ENCODE measurements at places on chromosomes 16 and 17.

GRCh38 chr16:56348168-56349085, 76.9 kb downstream of the AMFR start:
- no peak for DNase-seq

DNA sequence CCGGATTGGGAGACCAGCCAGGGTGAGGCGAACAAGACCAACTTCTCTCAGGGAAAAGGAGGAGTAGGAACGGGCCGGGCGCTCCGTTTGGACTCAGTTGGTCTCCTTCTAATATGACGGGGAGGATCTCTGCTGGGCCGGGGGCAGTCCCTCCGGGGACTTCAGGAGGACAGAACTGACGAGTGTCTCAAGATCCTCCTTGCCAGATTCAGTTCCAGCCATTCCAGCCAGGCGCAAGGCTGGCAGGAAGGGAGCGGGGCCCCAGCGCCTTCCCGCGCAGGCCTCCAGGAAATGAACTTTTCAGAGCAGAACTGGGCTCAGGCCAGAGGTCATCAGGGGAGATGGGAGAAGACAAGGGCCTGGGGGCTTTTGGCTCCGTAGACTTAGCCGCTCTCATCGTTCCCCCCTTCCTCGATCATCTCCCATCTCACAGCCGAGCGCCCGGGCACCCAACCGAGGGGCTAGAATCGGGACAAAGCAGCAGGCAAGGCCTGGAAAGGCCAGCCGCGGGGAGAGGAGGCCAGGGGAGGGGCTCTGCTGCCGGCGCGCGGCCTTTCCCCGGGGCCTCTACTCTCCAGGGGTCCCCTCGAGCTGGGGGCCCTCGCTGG, 1.6 kb downstream of the ZNF423 start:
- no peak for DNase-seq

DNA sequence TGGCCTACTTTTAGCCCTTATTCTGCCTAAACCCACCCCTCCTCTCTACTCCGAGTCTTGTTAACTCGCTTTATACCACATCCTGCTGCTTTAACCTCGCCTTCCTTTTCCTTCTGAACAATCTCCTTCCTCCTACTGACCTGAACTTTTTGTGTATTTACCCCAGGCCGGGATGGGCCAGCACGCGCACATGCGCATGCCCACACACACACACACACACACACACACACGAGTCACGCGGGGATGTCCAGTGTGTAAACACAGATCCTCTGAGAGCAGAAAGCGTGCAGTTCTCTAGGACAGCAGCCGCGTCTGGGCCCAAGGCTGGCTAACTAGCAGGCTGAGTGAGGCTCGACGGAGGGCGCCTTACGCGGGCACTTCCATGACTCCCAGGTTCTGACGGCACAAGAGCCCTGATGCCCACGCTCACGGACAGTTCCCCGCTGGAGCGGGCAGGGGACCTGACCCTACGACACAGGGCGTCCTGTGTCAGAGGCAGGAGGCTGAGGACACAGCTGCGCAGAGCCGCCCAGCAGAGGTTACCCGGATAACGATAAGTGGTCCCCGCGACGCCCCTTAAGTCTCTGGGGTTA, 610 bp downstream of the PIK3R5 start:
- no peak for DNase-seq

GRCh38 chr16:70747703-70748631, 53.0 kb downstream of the VAC14 start:
- DNase-seq, result no peak

GRCh38 chr16:89805136-89805905, 11.1 kb downstream of the FANCA start:
- DNase-seq, result peak; percentile 77

DNA sequence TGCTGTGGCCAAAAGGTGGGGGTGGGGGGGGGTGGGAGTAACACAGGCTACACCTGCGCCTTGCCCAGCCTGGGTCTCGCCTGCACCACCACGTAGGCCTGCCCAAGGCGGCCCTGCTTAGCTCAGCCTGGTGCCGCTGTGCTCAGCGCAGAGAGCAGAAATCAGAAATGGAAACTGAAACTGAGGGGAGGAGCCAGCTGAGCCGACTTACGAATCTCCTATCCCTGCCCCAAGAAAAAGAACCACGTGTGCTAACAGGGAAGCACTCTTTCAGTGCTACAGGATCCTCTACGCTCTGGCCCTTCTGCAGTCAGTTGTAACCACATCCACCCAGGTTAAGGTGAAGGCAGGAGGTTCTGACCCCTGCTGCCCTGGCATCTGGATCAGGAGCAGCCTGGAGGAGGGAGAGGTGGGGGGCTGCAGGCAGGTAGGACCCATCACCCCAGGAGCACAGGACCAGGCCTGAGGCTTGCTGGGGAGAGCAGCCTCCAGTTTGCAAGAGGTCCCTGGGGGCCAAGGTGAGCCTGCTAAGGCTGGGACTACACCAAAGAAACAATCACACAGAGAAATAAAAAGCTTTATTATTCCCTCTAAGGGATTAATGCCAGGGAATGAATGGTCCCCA, at the start of gene DHX58:
Gene DHX58 (minus strand): TSS at position 163 of the 625 bp plus-strand sequence. CDS start 822 bp downstream, outside the sequence.
- peak; percentile 58 for DNase-seq

DNA sequence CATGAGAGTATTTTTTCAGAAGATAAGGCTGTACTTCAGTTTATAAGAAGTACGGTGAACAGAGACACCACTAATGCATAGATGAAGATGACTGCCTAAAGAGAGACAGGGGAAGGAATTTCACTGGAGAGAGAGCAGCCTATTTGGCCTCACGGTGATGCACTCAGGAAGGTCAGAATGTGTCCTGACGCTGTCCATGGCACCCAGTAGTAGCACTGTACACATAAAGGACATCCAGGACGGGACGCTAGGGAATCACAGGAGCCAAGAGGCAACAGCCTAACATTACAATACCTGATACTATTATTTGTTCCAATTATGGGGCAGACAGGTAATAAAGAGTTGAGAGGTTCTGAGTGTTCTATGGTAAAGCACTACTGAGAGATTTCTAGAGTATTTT, 24.9 kb upstream of the LRRC37A start:
- no peak for DNase-seq

- no peak for DNase-seq
Observed at GRCh38 chr16:69916462-69916861, 34.7 kb upstream of the CLEC18A start.

DNA sequence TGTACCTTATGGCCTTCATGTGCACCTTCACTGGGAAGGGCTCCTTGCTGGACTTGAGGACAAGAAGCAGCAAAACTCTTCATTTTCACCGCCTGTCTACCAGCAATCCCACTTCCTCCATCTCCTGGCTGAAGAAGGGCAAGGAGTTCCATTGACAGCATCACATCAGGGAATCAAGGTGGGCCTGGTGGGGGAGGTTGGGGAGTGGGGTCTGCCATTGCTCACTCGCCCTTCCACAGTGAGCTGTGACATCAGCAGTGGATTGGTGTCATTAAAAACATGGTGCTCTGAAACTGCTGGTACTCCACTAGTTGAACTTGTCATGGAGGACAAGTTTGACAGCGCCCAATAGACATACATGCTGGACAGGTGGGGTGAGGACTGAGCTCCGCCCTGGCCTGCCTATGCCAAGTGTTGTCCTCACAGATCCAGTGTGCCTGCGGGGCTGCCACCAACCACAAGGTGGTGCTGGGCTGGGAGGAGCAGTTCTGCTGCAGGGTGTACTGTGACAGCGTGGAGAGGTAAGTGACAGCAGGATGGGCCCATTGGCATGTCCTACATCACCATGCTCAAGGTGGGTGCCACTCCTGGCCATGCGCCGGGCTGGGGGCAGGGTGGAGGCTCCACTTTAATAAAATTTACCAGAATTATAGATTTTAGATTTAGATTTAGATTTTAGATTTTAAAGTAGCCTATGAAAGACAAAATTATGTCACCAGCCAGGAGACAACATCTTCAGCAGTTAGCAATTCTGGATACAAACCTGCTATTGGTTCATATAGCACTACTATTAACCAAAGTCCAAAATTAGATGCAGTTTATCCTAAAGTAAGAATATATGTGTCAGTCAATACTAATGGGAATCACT, 1729.1 kb downstream of the TP53TG3F start:
- no peak for DNase-seq

DNA sequence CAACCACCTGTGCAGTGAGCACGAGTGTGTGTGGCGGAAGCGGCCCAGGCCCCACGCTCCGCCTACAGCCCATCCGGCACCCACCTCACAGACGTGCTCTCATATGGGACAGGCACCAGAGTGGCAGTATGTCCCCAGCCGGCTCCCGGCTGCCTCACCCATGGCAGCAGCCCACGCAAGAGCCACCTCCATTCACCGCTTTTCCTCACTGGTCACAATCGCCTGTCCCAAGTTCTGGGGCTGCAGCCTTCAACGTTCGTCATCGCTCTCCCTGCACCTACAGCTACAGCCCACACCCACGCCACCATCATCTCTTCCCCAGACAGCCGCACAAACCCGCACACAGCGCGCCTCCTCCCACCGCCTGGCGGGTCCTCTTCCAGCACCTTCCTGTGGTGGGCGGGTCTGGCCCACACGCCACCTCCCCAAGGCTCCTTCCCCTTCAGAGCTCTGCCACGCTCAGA, 17.5 kb upstream of the TRAP1 start:
- no peak for DNase-seq

- DNase-seq, result no peak
Observed at GRCh38 chr17:13302983-13303382, 285.2 kb upstream of the ELAC2 start.

DNA sequence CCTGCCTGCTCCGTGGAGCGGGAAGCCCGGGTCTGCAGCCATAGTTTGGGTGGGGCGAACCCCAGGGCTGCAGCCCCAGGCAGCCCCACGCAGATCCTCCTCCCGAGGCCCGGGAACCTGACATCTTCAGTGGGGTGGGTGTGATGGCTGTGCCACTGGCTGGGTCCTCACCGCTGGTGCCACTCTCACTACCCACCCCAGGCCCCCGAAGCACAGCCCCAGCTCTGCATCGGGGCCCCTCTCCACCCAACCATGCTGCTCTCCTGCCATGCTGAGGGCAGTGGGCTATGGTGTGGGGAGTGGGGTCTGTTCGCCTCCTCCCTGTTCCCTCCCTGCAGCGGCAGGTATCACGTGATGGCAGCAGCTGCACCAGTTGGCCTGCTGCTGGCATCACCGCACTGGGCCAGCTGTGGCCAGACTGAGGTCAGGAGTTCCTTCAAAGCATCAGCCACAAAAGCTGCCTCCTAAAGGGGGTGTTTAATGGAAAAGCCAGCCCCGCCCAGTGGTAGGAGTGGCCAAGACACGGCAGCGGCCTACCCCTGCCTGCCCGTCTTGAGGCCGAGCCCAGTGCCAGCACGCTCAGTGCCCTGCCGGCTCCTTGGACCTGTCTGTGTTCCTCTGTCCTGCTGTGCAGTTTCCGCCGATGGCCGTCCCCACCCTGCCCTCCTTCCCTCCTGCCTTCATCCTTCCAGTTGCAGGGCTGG, 10.8 kb downstream of the KCTD5 start:
- DNase-seq, result no peak

- no peak for DNase-seq
Observed at GRCh38 chr17:3916825-3917224, 560 bp upstream of the P2RX1 start.

DNA sequence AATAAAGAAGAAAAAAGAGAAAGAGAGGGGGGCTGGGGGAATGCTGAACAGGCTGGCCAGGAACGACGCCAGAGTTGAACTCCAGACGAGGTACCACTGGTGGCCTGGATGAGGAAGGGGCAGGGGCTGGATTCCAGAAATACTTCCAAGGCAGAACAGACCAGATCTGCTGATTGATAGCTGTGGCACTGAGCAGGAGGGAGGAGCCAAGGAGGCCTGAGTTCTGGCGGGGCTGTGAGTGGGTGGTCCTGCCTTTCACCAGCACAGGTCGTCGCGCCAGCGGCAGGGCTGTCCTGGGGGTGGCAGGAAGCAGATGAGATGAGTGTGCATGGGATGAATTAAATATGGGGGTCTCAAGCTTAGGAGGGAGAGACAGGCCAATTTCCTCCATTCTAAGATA, 5.5 kb downstream of the CCDC42 start:
- no peak for DNase-seq

- DNase-seq, result no peak
Observed at GRCh38 chr16:58348986-58349385, 43.3 kb upstream of the GINS3 start.

- DNase-seq, result no peak
Observed at GRCh38 chr16:85530370-85530739, 82.8 kb upstream of the GSE1 start.

DNA sequence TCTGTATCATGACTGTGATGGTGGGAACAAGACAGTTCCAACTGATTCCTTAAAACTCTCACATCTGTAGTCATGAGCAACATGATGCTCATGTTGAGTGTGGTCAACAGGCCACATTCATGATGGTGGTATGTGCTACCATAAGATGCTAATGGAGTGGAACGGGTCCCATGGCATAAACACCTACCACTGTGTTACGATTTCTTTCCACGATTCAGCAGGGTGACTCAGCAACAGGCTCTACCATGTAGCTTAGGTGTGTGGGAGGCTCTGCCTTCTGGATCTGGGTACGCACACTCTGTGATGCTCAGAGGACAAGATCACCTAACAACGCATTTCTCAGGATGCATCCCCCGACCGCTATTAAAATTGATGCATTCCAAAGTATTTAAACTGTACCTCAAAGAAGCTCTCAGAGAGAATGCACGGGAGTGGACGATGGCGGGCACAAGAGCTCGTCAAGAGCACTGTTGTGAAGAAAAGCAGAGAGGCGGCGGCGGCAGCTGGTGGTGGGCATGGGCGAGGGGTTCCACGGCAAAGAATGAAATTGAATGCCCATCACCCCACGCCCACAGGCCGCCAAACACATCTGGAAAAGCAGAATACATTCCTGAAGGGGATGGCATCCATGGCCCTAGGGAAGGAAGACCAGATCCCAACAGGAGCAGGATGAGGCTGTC, 133.3 kb downstream of the ZNF778 start:
- DNase-seq, result no peak

DNA sequence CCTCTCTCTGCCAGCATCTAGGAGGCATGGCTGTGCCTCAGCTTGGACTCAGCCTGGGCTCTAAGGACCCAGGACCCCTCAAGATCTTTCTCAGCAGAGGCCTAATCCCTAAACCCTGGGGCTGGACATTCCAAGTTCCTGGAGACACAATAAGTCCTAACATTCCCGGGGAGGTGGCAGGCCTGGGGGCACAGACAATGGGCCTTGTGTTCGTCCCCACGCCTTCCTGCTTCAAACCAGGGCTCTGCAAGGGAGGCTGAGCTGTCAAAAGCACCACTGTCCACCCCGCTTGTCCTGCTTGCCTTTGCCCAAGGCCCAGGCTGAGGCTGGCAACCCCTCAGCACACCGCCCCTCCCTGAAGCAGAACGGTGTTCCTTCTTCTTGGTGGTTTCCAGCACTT, 13.7 kb downstream of the SDK2 start:
- DNase-seq, result no peak

DNA sequence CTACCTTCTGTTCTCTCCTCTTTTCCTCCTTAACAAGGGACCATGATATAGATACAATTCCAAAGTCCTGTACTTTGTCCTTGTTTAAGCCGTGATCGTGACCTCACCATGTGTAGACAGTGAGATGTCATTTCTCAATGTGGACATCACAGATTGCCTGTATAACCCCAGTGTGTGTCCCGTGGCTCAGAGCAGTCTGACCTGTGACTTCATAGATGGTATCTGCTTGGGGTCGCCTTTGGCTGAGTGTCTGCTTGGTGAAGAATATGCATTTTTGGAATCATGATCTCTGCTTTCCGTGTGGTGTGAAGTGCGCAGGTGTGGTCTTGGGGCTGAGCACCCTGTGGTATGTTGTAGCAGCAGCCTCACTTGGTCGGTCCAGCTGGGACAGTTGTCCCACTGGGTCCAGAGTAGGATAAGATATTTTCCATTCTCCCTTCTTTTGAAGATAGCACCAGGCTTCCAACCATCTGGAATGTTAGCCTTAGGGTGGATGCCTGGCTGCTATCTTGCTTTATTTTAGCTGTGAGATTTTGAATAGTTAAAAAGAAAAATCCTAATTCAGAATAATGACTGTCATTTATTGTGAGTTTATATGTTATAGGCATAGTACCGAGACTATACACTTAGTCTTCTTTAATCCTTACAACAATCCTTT, 13.4 kb downstream of the MSI2 start:
- no peak for DNase-seq

All from fibroblast of skin of left quadriceps (primary cell).